ENCODE measurements at places on chromosomes 11 and 22. TPM values are rescaled to one million over a fixed set of nuclear protein-coding genes. Genes with fewer than 3 reads are reported as not detected.

SLCO2B1 gene
- under 0.01 TPM for total RNA-seq

THRSP gene
- not detected for total RNA-seq

TMEM151A gene
- 0.08 TPM for total RNA-seq

TPBGL gene
- not detected for total RNA-seq

CCDC15 gene
- 0.23 TPM for total RNA-seq

SSH3 gene
- total RNA-seq = 8.1 TPM

NAA40 gene
- total RNA-seq = 9.3 TPM

C2CD2L gene
- total RNA-seq = 4.4 TPM

IL18 gene
- total RNA-seq = 0.08 TPM

MS4A2 gene
- not detected for total RNA-seq

All from smooth muscle cell of the coronary artery (primary cell).